ENCODE measurements at places on chromosomes 3 and 15.

DNA sequence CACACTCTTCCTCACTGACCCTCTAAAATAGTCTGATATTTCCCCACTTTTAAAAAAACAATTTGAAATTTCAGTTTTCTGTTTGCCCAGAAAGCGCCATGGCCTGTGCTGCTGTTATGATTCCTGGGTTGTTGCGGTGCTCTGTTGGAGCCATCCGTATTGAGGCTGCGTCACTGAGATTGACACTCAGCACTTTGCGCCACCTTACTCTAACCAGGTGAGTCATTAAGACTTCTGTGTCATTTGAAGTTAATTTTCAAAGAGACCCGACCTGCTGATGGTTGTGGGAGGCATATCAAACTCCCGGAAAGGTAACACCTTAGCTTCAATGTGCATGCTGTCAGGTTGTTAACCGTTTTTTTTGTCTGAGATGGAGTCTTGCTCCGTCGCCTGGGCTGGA lies 5.8 kb downstream of the OXNAD1 start:
- no peak for DNase-seq

DNA sequence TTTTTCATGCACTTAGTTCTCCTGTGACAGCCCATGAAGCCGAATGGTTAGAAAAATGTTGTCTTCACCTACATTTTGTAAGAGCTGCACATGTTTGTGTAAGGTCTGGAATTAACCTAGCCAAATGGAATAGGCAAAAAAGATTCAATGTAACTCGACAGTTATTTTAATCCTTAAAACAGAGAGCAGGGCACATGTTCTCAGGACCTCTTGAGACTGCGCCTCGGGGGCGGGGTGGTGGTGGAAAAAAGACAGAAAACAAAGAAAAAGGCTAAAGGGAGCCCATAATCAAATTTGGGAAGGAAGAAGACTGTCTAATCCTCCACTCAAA lies 702 bp upstream of the CSNK1G1 start:
- no peak for DNase-seq

DNA sequence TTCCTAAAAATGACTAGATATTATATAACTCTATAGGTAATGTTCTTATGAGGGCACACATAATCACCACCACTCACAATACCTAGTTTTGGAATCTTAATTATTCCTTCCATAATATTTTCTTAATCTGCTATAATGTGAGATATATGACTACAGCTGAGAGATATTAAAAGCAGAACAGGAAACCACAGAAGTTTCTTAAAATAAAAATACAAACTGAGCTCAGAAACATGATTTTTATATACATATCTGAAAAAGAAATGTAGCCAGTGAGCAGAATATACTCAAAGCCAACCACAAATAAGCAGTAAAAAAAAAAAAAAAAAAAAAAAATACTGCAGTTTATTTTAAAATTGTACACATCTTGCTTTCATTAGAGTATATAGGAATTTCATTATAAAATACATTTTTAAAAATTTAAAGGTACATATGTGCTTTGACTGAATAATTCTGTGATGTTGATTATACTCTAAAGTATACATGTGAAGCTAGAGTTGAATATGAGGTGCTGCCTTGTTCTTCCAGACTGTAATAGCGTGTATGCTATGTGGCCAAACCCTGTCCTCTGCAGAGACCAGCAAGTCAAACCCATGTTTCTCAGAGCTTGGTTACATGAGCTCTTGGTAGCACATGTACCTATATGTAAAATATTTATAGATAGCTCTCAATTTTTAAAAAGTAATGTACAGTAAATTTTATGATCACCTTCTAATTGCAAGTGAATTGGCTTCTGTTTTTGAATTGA lies 175.0 kb downstream of the UBE2E2 start:
- no peak for DNase-seq

DNA sequence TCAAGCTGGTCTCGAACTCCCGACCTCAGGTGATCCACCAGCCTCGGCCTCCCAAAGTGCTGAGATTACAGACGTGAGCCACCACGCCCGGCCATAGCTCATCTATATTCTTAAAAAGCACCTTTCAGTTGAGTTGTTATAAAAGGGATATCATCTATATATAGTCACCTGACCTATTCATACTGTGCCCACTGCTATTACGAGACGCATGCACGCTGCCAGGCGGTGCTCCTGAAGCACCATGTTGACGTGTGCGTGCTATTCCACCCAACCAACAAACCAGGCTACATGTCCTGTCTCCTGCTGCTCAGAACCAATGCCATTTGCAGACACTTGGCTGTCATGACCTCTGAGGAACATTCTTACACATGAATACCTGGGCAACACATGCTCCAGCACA lies 17.6 kb downstream of the CYFIP1 start:
- no peak for DNase-seq

DNA sequence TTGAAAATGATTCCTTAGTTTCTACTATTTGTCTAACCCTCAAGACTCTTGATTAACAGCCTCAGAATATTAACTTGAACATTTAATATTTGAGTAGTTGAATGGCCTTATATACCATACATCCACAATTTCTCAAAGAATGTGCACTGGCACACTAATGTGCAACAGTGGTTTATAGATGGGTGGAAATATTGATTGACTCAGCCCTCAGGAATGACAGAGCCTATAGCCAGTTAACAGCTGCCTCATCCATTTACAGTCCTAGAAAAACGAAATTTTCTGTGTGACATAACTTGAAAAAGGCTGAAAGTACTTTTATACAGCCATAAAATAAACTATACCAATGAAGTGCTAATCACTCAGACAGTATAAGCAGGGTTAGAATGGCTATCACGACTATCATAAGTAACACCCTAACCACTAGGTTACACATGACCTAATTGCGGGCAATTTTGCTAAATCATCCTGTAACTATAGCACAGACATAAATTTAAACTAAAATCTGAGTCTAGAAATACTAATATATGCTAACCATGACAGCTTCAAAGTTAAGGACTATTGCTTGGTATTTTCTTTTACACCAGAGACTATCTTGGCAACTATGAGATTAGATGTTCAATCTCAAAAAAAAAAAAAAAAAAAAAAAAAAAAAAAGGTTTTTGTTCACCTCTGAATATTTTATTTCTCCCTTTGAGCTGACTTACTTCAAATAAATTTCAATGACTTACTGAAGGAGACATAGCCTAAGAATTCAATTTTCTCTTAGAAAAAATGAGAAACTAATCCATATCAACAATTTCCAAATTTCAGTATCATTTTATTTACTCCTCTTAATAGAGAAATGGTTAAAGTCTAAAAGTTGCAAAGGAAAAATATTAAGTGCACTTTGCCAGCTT lies 9.3 kb downstream of the SECISBP2L start:
- DNase-seq, result no peak

GRCh38 chr15:52651114-52651513 lies 28.1 kb downstream of the ATOSA start:
- DNase-seq, result no peak

DNA sequence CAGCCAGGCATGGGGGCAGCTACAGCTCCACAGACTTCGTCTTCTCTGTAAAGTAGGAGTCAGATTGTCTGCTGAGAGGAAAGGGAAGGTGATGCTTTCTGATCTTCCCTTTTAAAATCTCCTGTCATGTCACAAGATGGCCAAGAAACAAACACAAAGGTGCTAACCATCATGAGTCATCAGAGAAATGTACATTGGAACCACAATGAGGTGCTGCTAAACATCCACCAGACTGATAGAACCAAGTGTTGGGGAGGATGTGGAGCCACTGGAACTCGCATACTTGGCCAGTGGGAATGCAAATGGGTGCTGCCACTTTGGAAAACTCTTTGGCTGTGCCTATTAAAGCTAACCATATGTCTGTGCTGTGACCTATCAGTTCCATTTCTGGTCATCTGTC lies 268.8 kb downstream of the SLCO3A1 start:
- no peak for DNase-seq

Measured in glutamatergic neuron (in vitro differentiated cells).